ENCODE measurements at places on chromosomes 16 and 17.

DNA sequence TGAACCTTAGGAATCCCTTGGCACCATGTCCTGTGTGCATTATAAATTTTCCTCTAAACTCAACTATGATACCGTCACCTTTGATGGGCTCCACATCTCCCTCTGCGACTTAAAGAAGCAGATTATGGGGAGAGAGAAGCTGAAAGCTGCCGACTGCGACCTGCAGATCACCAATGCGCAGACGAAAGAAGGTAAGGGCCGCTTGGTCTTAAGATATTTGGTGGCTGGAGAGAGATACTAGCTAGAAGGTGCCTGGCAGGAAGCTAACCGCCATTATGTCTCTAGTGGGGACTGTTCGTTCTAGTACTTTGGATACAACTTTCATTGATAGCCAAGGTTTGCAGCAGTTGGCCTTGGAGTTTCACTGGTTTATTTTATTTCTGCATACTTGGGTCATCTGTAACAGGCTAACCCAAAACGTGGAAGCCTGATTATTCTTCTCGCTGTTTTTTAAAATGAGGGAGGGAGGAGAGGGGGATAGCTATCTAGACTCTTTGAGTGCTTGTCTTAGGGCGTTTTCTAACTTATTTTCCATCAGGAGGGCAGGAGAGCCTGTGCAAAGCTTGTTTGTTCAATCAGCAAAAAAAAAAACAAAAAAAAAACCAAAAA, 1.3 kb downstream of the RBBP6 start:
- DNase-seq = peak; percentile 21

- DNase-seq = no peak
Observed at GRCh38 chr16:49756775-49757558, 98.9 kb downstream of the ZNF423 start.

DNA sequence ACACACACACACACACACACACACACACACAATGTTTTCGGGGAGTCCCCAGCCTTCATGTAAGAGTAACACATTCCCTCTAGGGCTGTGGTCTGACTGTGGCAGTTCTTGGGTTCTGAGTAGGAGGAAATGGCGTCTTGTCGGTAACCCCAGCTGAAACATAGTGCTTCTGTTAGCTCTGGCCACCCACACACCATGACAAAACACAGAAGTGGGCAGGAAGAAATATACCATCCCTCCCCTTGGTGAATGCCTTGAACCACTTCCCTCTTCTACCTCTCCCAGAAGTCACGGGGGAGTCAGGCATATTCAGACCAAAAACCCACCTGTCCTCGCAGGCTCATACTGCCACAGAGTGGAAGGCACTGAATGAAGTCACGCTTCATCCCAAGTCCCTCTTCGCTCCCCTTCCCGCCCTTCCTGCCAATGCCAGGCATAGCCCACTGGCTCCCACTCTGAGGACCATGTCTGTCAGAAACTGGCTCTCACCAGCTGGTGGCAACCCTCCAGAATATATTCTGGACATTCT, 11.5 kb downstream of the SLC35B1 start:
- peak; percentile 95 for DNase-seq

DNA sequence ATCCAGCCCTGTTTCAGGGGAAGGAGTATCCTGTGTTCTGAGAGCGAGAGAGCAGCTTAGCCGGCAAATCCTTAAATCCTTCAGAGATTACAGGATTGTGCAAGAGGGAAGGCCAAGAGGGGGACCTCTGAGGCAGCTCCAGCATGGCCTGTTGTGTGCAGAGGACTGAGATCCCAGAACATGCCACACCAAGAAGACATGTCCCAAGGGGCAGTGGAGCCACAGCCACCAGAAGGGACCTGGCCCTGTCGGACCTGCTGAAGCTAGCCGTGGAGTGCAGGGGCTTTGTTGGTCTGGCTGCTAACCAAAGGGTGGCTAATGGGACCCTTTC, 1.6 kb upstream of the MRC2 start:
- no peak for DNase-seq

- peak; percentile 88 for DNase-seq
Observed at GRCh38 chr17:35433075-35433894, 985 bp upstream of the SLFN12 start.

DNA sequence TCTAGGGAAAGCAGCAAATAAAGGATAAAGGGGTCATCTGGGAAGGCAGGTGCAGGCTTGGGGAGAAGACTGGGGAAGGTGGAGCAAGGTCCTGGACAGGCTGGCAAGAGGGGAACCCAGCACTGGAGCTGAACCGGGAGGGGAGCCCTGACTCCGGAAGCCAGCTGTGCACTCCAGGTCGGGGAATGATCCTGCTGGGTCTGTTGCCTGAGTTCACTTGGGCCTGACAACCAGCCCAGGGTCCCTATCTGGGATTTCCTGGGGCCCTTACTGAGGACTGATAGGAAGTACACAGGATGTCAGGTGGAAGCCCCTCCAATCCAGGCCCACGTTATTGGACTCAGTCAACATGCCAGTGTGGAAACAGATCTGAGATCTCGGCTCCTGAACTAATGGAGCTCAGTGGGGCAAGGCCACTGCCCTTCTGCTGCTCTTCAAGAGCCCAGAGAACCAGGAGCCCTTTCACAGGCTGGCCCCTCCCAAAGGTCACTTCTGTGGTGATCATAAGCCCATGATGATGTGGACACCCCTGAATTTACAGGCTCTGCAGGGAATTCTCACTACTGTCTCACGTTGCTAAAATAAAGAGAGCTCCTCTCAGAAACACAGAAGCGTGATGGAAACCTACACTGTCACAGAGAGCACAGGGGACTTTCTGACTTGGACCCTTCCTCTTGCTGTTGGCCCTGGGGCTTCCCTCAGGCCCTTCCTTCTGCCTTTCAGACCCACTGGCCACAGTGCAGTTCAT, 19.9 kb upstream of the PITPNM3 start:
- DNase-seq = no peak

DNA sequence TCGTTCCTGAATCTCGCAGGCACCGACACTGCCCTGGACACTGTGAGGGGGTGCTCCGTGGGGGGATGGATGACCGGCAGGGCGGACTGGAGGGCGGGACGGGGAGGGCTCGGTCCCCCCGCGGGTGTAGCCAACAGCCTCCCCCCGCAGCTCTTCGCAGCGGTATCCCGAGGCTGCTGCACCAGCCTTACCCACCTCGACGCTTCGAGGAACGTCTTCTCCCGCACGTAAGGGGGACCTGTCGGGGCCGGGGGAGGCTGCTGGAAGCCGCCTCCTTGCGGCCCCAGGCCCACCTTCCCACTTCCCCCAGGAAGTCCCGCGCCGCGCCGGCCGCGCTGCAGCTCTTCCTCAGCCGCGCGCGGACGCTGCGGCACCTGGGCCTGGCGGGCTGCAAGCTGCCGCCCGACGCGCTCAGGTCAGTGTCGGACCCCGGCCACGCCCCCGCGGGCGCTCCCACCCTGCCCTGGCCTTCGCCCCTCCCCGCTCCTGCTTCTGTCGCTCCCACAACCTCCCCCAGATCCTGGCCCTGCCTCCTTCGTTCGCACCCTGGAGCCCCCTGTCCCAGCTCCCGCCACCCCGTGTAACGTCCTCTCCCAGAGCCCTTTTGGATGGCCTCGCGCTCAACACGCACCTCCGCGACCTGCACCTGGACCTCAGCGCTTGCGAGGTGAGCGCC, 3.3 kb downstream of the CARMIL2 start:
- no peak for DNase-seq

- no peak for DNase-seq
Observed at GRCh38 chr17:55398689-55399088, 22.9 kb downstream of the MMD start.
